ENCODE measurements at places on chromosomes 13 and 19.
A peak's percentile ranks its signal among the peaks of the same experiment; 100 is the strongest.

DNA sequence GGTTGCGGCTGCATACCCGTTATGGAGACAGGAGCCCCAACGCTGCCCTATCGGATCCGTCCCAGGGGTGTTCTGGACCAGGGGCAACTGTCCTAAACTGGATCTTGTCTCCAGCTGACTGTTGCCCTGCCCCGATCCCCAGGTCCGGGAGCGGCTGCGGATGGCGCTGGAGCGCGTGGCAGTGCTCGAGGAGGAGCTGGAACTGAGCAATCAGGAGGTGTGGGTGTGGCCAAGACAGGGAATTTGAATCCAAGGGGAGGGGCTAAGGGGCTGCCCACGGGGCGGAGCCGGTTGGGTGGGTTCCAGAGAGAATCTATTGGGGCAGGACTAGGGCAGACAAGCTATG is 9.9 kb downstream of the PPFIA3 start:
- no peak for DNase-seq

DNA sequence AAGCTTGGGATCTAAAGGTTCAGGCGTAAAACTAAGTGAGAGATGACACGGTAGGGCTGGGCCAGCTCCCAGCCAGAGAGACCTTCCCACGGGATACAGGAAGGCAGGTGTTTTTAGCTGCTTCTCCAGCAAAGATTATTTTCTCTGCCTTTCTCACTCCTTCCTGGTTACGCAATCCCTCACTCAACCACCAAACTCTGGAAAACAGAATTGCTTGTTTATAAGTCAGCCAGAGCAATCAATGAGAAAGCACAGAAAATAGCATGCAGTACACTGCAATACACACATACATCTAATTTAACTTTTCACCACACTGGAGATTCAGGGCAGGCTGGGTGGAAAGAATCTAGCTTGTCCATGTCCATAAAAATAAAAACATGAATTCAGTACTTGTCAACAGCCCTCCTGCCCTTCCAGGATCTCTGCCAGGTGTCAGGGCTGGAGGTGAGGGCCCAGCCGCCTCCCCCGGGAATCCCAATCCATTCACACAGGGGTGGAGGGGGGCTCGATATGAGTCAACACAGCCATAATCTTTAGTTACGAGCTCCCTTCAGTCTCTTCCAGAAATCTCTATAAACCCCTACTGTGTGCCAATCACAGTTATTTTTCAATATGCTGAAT is 12.2 kb downstream of the RHPN2 start:
- DNase-seq = no peak

DNA sequence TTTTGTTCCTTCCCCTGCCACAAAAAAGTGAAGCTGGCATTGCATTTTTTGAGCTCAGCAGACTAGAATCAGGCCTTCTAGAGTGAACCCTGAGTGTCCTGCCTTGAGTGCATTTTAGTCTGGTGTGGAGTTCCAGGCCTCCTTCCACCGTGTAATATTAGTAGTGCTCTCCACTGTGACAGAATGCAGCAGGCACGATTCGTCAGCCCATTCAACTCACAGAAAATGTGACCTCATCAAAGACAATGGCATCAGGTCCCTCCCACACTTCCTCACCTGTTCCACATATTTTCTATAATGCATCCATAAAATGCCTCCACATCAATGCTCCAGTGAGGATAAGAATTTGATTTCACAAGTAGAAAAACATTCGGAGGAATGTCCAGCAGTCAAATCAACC is 227.6 kb downstream of the FGF9 start:
- no peak for DNase-seq

GRCh38 chr19:9914001-9914314 is 22.4 kb downstream of the OLFM2 start:
- no peak for DNase-seq

- DNase-seq = peak; percentile 7
Observed at GRCh38 chr13:79709471-79709870, 228.5 kb downstream of the NDFIP2 start.

DNA sequence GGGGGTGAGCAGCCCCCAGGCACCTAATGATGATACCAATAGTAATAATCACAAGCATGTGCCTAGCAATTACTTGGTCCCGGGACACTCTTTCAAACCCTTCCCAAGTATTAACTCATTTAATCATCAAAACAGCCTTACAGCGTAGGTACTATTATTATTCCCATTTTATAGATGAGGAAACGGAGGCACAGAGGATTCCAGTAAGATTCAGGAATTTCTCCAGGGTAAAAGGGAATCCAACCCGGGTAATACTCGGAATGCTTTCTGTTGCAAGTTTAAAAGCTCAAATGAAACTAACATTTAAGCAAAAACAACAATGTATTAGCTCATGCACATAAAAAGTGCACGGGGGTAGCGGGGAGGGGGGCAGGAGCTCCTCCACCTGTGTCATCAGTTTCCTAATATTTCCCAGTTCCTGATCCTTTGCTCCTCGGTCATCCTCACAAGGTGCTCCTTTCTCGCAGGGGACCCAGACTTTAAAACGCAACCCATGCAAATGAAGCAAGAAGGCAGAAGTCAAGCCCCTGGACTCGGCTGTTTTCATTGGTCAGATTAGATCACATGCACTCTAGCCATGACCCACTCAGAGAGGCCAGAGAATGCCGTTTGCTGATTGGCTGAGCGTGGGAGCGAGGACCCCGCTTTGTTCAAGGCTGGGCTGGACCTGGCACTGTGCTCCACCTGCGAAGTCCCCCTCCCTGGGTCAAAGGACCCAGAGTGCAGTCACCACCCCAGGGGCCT is 38.3 kb upstream of the C19orf12 start:
- DNase-seq = no peak

DNA sequence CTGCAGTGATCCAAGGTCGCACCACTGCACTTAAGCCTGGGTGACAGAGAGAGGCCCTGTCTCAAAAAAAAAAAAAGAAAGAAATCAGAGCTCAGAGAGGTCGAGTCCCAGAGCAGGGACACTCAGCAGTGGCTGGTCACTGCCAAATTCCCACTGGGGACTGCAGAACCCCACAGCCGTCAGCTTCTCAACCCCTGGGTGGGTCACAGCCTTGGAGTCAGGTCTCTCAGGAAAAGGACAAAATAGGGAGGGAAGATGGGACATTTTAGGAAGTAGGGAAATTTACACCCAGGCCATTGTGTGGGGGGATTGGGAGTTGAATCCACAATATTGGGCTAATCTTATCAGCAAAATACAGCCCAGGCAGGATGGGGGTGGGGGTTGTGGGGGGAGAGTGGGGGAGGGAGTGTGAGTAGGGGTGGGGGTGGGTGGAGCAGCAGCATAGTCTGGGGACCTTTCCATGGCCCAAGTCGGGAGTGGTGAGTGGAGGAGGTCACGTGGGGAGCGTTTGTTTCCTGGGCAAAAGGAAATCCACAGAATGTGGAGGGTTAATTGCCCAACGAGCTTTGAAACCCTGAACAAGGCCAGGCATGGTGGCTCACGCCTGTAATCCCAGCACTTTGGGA is 5.0 kb upstream of the CCDC194 start:
- no peak for DNase-seq

- no peak for DNase-seq
Observed at GRCh38 chr13:112210371-112210770, 143.4 kb downstream of the SOX1 start.

DNA sequence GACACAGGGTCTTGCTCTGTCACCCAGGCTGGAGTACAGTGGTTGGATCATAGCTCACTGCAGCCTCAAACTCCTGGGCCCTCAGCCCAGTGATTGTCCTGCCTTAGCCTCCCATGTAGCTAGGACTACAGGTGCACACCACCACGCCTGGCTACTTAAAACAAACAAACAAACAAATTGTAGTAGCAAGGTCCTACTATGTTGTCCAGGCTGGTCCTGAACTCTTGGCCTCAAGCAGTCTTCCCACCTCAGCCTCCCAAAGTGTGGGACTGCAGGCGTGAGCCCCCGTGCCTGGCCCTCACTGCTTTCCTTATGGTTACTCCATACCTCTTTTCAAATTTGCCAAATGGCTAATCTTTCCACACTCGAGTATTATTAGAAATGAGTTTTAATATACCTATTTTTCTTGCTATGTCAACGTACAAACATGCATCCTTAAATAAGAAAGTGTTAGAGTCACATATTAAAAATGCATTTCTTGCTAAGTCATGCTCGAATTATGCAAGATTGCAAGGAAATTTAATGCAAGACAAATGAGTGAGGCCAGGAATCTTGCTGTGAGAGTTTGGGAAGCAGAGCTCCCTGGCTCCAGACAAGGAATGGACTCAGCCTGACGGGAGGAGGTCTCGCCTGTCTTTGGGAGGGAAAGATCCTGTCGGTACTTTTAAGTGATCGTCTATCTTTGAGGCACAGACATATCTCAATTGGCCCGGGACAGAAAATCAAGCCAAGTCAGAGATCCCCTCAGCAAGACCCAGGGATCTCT is 39.4 kb downstream of the RFX2 start:
- DNase-seq = peak; percentile 81

GRCh38 chr13:73340069-73340468 is 281.3 kb downstream of the KLF5 start:
- DNase-seq = no peak

DNA sequence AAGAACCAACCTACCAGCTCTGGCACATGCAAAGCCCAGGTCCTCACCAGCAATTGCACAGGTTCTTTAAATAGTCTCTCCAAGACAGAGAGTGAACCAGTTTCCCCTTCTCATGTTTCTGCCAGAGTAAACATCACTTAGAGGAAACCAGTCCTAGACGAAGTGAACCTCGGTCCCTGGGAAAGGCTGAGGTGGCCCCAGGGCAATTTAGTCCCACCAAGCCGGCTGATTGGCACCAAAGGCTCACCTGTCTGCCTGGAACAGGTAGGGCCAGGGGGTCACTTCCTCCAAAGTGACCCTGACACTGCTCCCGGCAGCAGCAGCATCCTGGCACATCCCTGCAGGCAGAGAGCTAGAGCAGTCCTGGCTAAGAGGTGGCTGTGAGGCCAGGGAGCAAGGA is 122.9 kb upstream of the ZNF507 start:
- DNase-seq = no peak

- DNase-seq = no peak
Observed at GRCh38 chr19:1274081-1274851, 1.1 kb upstream of the FAM174C start.

GRCh38 chr19:2166741-2167738 is 3.3 kb downstream of the DOT1L start:
- no peak for DNase-seq

GRCh38 chr13:59962343-59962742 is 201.4 kb downstream of the DIAPH3 start:
- no peak for DNase-seq

DNA sequence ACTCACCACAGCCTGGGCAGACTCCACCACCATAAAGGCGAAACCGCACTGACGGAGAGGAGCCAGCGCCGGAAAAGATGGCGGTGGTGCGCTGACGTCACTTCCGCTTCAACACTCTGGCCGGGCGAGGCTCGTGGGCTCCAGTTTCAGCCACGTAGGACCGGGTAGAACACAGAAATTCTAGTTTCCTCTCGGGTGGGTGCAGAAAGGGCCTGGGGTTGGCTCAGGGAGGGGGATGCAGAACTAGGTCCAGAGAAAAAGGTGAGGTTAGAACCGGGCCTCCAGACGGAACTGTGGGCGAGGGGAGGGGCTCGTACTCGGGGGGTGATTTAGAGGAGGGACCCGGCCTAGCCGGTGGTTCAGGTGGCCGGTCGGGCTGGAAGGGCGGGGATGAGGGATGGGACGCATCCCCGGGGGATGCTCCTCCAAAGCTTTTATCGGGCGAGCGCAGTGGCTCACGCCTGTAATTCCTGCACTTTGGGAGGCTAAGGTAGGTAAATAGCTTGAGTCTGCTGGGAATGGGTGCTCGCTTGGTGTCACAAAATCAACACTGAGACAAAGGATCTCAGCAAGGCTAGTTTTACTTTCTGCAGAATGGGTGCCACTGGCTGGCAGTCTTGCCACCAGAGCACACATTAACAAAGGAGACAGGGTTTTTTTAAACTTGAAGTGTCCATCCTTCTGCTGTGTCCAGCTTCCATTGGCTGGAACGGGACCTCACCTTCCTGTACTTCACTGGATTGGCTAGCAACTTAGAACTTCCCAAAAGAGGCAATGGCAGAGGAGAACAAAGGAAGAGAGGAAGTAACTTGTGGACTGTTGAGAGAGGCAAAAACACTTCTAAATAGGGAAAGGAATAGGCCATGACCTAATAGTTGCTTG is at the start of gene ZNF561:
Gene ZNF561, minus strand, starts transcription at position 77 of the 882 bp plus-strand sequence. CDS start 1,776 bp downstream, outside the sequence.
- peak; percentile 51 for DNase-seq

DNA sequence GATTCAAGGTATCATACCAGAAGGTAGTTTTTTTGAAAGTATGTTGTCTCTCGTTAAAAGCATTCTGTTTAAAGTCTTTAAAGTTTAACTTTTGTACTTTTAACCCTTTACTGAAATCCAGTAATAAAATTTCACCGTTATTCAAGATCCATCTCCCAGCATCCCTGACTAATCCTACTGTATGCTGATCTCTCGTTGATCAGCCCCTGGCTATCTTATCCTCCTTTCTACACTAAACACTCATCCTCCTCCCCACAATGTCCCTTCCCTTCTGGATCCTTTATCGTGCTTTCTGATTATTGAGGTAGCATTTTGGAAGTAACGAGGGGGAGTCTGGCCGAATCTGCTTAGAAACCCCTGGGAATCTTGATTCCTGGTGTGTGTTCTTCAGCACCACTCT is 1.3 kb downstream of the TPP2 start:
- DNase-seq = no peak

GRCh38 chr13:98576200-98576945 is 534 bp downstream of the STK24 start:
- DNase-seq = no peak

- no peak for DNase-seq
Observed at GRCh38 chr13:72403396-72404010, 323.9 kb downstream of the MZT1 start.

DNA sequence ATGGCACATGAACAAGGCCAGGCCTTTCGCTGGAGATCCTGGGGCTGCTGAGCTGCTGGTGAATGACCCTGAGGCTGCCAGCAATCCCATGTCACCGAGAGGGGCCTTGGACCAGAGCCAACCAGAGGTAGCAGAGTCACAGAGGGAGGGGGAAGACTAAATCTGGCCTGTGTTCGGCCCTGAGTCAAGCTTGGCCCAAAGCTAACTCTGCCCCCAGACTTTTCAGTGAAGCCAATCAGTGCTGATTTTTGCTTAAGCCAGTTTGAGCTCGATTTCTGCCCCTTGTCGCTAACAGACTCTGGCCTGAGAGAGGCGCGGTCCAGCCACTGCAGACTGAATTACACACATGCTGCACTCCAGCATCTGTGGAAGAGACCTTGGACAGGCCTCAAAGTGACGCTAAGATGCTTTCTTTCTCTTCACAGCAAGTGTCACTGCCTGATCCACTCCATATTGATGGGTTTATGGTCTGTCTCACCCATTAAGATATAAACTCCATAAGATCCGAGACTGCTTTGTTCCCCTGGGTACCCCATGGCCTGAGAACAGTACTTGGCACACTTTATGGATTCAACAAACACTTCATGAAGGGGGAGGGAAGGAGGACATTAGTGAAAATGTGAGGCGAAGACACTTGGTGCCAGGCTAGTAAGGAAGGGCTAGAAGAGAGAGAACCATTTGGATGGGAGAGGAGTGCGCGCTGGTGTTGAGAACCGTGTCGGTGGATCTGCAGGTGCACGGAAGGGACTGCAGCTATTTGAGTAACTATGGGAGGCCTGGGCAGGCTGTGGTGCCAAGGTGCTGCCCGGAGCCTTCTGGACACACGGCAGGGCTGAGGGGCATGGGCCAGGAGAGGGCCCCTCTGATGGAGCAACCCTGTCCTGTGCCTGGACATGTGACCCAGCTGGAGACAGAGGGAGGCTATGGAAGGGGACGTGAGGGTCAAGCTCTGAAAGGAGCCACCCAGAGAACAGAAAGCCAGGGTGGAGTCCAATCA is 17.6 kb downstream of the RANBP3 start:
- DNase-seq = no peak

GRCh38 chr19:43767316-43767715 is 12.6 kb upstream of the SMG9 start:
- DNase-seq = no peak

- no peak for DNase-seq
Observed at GRCh38 chr19:51687791-51688670, 5.1 kb upstream of the SPACA6 start.

- no peak for DNase-seq
Observed at GRCh38 chr13:20494656-20495055, 31.0 kb downstream of the CRYL1 start.

All from AG09309 (cell line).